ENCODE measurements at places on chromosomes 1 and 21.

DNA sequence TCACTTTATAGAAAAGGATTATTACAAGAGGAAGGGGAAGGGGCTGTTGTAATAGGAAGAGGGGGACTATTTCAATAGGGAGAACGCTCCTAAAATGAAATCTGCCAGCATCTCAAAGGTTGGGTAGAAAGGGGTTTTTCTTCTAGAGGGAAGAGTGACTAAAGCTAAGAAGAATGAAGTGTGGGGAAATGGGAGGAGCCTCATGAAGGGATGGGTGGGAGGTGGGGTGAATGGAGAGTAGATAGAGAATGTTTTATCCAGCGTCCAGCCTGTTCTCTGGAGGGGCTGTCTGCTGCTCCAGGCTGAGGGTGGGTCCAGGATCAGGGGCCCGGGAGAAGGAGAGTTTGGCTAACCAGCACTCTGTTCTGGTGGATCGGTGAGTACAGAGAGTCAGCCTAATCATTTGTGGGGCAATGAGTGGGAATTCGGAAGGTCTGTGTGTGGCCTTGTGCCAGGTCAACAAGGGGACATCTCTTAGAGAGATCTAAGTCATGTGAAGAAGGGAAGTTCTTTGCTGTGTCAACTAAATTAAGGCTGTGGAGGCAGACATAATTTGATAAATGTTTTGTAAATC, 25.2 kb downstream of the VN1R5 start:
- no peak for DNase-seq

GRCh38 chr1:100543640-100544039, 5.7 kb downstream of the GPR88 start:
- DNase-seq: no peak

GRCh38 chr1:201282931-201283829, at the start of gene PKP1:
Gene PKP1, plus strand, starts transcription at chr1:201283506. Its CDS starts 197 bp downstream, at chr1:201283703.
- no peak for DNase-seq

DNA sequence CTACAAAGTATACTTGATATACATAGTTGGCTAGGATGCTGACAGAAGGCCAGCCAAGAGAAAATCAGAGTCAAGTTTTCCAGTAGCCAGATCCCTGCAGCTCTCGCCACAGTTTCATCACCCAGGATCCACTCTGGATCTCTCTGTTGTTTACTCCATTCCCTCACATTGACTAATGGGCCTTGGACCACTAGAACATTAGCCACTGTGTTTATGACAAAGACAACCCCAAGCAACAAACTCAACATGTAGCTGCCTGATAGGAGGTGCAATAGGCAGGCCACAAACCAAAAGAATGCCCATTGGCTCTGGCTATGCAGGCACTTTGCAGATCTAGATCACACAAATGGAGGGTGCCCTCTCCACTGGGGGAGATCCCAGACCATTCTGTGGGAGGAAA, 44.2 kb downstream of the ARHGEF11 start:
- DNase-seq: no peak

DNA sequence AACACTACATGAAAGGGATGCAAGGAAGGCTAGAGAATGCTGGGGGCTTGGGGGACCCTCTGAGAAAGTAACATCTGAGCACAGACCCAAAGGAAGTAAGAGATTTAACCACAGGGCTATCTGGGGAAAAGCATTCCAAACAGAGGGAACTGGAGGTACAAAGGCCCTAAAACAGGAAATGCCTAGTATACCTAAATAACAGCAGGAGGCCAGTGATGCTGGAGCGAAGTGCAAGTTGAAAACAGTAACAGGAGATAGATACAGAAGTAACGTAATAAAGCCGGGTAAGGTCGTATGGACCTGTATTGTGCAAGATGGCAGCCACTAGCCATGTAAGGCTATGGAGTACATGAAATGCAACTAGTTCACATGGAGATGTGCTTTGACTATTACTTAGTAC, 52.1 kb downstream of the CD34 start:
- no peak for DNase-seq

Data from HS-5 (cell line).